ENCODE measurements at places on chromosomes 3 and 15.

GRCh38 chr3:132239587-132239986 lies 77.6 kb upstream of the ACP3 start:
- no peak for DNase-seq

GRCh38 chr3:32105291-32106131 lies 909 bp upstream of the GPD1L start:
- peak; percentile 78 for DNase-seq

DNA sequence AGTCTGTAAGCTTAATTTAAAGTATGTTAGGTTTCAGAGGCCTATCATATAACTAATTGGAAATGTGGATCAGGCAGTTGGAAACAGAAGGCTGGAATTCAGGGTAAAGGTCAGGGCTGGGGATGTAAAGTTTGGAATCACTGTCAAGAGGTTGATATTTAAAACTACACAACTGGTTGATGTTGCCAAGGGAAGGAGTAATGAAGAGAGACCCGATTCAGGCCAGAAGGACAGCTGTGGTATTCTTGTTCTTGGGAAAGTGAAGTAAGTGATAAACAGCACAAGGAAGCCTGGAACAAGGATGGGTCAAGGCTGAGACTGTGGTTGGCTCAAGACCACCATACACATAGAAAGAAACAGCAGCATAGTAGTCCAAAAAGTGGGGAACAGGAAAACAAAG lies 654.2 kb downstream of the NTRK3 start:
- DNase-seq, result no peak

DNA sequence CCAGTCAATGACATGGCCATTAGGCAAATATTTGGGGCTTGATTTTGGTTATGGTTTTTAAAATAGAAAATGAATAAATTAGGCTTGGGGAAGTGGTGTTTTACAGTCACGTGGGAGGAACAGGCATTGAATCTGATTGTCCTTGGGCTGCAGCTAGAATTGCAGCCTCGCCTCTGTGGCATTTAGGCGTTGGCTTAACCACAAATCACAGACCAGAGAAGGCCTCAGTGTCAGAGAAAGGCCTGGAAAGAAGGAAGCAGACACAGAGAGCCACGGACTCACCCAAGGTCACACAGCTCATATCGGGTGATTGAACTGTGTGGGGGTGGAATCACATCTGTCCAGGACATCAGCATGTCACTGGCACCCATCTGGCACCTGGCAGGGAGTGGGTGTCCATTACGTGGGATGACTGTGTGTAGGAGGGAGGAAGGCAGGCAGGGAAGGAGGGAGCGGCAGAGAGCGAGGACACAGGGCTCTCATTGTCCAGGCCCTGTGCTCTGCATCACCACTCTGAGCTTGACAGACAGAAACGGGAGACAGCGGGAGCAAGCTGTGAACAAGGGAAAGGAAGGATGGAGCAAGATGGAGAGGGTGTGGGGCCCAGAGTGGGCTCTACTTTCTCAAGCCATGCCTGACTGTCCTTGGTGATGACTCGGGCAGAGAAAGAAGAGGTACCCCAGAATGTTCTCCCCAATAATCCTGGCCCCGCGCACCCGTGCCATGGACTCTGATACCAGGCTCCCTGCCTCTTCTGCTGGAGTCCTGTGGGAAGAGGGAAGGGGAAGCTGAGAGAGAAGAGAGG lies 186.4 kb downstream of the FAM43A start:
- DNase-seq, result peak; percentile 26

DNA sequence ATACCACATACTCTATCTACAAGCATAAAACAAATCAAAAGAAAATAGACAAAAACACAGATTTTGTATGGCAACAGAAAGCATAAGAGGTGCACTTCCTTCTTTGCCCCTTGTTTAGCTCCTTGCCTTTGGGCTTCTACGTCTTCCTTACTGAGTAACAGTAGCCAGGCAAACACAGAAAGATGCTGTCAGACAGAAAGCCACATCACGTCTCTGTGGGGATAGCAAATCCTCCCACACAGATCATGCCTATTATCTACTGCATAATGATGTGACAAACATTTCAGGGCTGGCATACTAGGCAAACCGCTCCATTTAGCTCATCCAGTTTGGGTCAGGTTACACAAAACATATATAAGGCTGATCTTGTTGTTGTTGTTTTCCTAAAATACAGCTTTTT lies 92.7 kb downstream of the BOC start:
- DNase-seq, result no peak

- DNase-seq, result no peak
Observed at GRCh38 chr3:118369892-118370491, 664.7 kb downstream of the IGSF11 start.

DNA sequence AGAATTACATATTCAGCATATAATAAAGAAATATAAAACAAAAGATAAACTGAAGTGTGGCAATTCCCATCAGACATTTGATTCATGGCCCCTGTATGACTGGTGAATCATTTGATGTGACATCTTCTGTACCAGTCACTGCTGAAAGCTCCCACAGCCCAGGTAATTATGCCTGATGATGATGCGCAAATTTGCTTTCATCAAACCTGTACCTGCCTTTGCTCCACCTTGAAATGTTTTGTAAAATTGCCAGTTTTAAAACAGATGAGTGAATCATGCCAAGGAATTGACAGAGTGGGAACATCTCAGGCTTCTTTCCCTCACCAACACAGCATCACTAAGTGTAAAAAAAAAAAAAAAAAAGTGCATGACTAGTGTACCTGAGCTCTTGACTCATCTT lies 66.5 kb upstream of the EIF1B start:
- peak; percentile 36 for DNase-seq

DNA sequence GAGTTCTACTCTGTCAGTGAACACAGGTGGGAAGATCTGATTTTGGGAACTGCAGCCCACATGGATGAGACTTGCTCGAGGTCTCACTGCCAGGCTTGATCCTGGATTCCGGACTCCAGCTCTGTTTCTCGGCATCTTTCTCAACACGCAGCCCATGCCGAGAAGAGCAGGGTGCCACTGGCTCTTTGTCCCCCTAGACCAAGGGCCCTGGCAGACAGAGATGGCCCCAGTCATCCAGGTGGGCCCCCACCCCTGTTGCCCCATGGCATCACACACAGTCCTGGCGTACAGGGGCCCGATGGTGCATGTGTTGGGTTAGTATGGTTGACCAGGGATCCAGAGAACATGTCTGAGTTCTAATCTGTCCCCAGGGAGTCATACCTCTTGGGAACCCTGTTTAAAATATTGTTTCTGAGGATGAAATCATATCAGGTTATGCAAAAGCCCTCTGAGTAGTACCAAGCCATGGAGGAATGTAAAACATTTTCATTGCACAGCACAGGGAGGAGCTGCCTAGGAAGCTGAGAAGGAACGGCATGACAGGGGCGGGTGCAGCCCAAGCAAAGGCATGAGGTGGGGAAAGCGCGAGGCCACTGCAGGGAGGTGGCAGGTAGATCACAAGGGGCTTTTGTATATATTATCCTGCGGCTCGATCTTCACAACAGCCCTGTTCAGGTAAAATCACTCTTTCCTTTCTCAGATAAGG lies 320.6 kb downstream of the UACA start:
- no peak for DNase-seq

DNA sequence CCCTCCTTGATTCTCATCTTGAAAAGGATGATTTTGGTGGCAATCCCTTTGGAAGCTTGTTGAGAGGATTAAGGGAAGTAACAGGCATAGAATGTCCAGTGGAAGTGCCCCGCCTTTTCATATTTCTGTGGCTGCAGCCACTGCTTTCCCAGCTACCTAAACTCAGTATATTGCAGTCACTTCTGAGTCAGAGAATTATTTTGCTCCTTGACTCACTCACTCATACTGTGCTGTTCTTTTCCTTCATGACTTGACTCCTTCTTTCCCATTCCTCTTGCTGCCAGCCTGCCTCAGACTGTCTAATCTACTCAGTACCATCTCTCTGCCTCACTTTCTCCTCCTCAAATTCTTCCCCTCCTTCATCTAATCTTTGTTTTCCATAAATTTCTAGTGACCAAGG lies 26.5 kb upstream of the POLR2M start:
- peak; percentile 29 for DNase-seq

- no peak for DNase-seq
Observed at GRCh38 chr3:23735062-23735461, 70.7 kb upstream of the UBE2E1 start.

DNA sequence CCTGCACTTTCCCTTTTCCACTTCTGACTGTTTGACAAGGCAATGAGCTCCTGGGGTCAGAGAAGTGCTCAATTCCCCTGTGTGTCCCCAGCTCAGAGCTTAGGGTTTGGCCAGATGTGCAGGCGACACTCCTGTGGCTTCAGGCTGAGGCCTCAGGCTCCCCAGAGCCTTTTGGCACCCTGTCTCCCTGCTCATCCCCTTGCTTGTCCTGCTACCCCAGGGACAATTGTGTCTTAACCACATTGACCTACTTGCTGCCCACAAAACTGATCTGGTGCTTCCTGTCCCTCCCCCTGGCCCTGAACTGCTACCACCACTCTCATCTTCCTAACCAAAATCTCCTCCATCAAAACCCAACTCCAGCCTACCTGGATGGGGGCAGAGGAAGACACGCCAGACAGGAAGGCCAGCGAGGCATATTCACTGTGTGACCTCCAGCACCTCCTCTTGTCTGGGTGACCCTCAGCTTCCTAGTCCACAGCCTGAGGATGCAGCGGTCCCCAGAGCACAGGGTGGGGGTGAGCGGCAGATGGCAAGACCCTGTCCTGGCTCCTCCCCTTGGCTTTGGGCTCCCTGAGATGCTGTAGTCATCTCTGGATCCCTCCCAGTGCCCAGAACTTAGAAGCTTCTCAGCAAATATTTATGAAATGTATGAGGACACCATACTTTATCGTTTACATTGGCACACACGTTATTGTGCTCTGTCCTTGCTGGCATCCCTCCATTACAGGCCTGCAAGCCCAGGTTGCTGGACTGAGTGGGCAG lies 98.9 kb upstream of the SLC6A6 start:
- no peak for DNase-seq

DNA sequence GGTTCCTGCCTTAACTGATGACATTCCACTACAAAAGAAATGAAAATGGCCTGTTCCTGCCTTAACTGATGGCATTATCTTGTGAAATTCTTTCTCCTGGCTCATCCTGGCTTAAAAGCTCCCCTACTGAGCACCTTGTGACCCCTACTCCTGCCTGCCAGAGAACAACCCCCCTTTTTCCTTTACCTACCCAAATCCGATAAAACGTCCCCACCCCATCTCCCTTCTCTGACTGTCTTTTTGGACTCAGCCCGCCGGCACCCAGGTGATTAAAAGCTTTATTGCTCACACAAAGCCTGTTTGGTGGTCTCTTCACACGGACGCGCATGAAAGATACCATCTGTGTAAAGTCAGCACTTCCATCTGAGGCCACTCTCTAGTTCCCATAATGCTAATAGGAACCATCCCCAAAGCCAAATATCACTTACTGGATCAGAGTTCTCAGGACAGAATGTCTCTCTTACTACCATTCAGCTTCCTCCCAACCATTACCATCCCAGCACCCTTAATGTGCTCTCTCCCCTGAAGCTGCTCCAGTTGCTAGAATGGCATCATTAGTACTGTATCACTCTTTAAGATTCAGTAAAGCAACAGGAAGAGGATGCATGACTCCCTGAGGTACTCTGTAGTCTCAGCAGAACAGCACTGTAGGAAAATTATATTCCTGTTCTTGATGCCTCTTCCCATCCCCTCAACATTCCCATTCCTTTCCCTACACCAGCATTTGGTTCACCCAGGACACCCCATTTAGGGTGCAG lies 2.3 kb upstream of the HRG start:
- no peak for DNase-seq

- DNase-seq, result no peak
Observed at GRCh38 chr15:40323239-40323952, at the start of gene INAFM2. INAFM2 (plus strand) TSS chr15:40323692; CDS start chr15:40324056, 364 bp downstream.

GRCh38 chr3:13040361-13041074 lies 32.7 kb downstream of the IQSEC1 start:
- no peak for DNase-seq

DNA sequence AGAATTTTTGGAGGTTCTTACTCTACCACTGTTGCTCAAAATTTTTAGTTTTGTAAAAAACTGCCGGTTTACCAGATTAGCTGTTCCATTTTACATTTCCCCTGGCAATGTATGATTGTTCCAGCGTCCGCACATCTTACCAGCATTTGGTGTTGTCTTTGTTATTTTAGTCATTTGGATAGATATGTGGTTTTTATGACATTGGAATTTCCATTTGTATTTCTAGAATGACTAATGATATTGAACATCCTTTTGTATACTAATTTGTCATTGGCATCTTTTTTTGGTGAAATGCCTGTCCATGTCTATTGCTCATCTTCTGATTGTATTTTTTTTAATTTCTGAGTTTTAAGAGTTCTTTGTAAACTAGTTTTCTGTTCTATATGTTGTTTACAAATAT lies 28.5 kb downstream of the LRRC28 start:
- DNase-seq, result no peak

- DNase-seq, result peak; percentile 59
Observed at GRCh38 chr15:60062826-60063225, 58.7 kb downstream of the FOXB1 start.

- DNase-seq, result no peak
Observed at GRCh38 chr3:110307065-110307809, 764.4 kb upstream of the NECTIN3 start.

DNA sequence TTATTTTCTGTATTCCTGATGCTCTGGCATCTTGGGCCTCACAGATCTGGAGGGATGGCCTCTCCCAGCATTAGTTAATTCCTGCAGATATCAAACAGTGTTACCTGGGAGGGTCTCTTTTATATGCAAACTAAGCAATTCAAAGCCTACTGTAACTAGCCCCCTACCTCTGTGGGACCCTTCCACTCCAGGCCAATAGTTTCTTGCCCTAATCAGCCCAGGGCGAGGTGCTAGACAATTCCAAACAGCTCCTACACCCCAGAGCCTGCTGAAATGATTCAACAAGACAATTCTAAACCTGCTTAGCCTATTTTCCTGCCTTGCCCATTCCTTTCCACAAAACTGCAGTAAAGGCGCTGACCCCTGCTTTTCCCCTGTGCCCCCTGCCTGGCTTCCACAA lies 106.6 kb upstream of the IGSF10 start:
- no peak for DNase-seq

- DNase-seq, result no peak
Observed at GRCh38 chr3:178517665-178518334, 18.4 kb upstream of the KCNMB2 start.

GRCh38 chr3:49171119-49171774 lies at the start of gene KLHDC8B:
KLHDC8B (plus strand) TSS chr3:49171598; CDS start chr3:49172770, 1,172 bp downstream.
- DNase-seq, result no peak

GRCh38 chr3:67294341-67294740 lies 296.2 kb downstream of the KBTBD8 start:
- no peak for DNase-seq
